Activated naive CD4-positive, alpha-beta T cell (primary cell): ENCODE measurements at places on chromosomes 7 and 10.

- no peak for DNase-seq
These were observed 91.9 kb downstream of the CSTF2T start for GRCh38 chr10:51607463-51607835.

GRCh38 chr7:143405173-143406001 is 3.3 kb downstream of the EPHA1 start:
- DNase-seq, result no peak

GRCh38 chr7:128841171-128841690 is 11.0 kb downstream of the FLNC start:
- no peak for DNase-seq

GRCh38 chr7:7765422-7765821 is 47.0 kb upstream of the RPA3 start:
- DNase-seq, result no peak

GRCh38 chr10:71795248-71795647 is 21.9 kb upstream of the VSIR start:
- no peak for DNase-seq

- DNase-seq, result no peak
These were observed 276.7 kb downstream of the NXPH1 start for GRCh38 chr7:8710124-8710523.

DNA sequence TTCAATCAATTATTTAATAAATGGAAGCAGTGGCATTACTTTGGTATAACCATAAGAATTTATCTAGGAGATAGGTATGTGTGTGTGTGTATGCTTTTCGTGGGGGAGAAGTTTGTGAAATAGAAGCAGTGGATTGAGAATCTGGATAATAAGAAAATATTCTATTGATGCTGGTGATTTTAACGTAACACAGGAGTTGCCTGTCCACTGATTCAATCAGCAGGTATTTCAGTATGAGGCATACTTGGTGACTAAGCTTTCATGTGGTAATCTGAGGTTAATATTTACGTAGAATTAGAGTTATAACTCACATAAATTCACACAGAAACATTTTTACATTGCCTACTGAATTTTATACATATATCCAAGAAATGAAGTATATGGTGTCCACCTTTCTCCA is 568.0 kb downstream of the ZWINT start:
- DNase-seq, result no peak

GRCh38 chr10:97571622-97572021 is 957 bp upstream of the ANKRD2 start:
- no peak for DNase-seq

DNA sequence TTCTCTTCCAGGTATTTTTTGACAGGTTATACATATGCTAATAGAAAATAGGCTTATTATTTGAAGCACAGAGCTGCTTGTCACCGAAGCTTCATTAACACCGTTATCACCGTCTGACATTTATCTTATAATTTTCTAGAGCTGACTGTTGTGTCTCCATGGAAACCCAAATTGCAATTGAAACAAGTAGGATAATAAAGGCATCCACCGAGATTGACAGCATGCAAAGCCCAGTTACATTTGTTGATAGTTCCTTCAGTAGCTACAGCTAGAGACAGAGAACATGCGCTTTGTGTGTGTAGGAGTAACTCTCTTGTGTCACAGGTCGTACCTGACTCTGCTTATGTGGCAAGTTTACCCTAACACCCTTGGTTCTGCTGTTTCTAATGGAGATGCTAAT is 135.6 kb downstream of the CELF2 start:
- no peak for DNase-seq

GRCh38 chr7:77674878-77675277 is 21.4 kb upstream of the RSBN1L start:
- DNase-seq, result no peak

- DNase-seq, result no peak
These were observed 224.9 kb downstream of the SKIDA1 start for GRCh38 chr10:21300551-21300950.

- DNase-seq, result no peak
These were observed 241.7 kb upstream of the KLF14 start for GRCh38 chr7:130975731-130976130.

GRCh38 chr7:150451097-150451793 is 815 bp downstream of the GIMAP8 start:
- no peak for DNase-seq

- DNase-seq, result no peak
These were observed 5.2 kb downstream of the IDI2 start for GRCh38 chr10:1020460-1020859.

DNA sequence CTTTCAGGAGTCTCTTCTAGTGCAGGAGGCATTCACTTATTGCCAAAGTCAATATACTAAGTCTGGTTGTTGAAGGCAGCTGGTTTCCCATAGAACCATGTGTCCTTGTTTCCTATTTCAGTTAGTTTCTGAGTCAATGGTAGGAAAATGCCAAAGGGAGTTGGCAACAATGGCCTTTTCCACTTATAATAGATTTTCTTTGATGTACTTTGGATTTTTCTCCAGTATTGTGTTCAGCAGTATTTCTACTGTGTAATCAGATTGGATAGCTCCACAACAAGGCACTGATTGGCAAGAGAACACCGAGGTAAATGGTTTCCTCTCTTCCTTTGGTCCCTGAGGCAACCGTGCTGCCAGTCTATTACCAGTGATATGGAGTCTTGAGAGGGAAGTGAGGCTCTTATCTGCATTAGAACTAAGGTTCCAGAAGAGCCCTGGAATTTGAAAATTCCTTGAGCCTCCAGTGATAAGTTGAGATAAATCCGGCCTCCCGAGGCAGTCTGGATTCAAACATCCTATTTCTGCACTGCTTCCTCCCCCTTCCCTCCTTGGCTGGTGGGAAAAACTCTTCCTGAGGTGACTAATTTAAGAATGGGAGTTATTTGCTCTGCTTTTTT is 7.9 kb upstream of the SEPTIN7 start:
- no peak for DNase-seq

- no peak for DNase-seq
These were observed 355.3 kb upstream of the GALNT17 start for GRCh38 chr7:70776627-70777101.

DNA sequence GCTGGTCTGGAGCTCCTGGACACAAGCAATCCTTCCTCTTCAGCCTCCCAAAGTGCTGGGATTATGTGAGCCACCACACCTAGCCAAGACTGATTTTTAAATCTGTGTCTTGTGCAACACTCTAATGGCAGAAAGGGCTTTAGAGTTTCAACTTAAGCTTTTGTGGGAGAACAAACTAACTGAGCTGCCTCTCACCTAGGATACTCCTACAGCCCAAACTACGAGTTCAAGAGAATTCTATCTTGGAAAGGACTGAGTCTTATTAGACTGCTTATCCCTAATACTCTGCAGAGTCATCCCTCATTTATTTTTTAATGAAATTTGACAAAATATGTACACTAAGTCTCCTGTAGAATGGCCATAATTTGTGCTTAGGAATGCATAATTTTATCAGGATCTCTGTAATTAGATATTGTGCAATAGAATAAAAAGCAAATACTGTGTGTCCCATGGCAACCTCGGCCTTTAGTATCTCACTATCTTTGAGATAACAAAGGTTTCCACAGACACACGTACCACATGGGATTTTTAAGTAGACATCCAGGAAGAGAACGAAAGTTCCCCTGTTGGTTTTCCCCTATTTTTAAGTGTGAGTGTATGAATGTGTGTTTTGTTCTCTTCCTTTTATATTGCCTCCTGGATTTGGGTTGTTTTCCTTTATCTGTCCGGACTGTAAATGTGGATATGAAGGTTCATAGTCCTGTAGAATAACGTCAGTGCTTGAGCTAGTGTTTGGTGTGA is 199.4 kb upstream of the TCF7L2 start:
- DNase-seq, result no peak
